Fibroblast of villous mesenchyme (primary cell): ENCODE measurements at places on chromosomes 1 and 21. TPM values are rescaled to one million over a fixed set of nuclear protein-coding genes. Genes with fewer than 3 reads are reported as not detected.

DNA sequence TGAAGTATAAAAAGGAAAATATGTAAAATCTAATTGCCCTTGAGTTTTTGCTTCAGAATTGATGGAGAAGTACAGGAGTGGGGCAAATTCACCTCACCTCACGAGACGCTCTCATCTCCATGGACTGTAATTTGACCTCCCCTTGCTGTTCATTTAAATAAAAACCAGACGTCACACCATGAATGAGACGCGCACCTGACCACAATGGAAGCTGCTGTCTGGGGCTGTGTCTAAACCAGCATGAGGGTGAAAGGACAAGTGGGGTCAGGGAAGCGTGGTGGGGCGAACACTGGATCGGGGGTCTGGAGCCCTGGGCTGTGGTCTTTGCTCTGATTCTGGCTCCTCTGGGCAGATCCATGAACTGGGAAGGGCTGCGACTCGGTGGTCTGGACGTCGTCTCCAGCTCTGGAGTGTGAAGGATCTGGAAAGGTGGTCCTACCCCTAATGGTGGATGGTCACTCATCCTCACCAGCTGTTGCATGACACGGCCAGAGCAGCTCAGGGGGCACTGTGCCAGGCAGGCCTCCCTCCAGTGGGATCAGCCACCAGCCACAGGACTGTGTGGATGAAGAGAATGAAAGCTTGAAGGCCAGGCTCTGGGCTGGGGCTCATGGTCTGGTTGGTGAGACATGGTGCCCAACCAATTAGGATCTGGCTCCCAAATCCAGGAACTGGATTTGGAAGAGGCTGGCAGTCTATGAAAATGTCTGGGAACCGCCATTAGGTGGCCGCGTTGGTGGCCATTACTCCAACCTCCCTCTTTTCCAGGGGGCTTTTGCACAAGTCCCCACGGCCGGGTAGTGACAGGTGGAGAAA is 728.6 kb downstream of the PTPRU start:
- DNase-seq = no peak

DNA sequence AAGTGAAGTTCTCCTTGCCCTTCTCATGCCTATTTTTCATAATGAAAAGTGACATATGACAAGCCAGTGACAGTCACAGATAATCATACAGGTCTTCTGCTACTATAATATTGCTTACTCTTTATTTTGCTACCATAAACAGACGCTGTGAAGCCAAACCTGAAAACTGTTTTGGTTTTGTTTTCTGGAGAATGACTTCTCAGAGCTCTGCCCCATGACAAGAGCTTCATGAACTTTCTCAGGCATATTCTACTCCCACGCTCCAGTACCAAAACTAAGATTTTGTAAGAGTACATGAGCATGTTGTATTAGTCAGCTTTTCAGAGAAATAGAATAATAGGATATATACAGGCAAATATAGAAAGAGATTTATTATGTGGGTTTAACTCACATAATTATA is 64.3 kb upstream of the VTCN1 start:
- peak; percentile 81 for DNase-seq

GJA4 gene
- total RNA-seq = not detected in 2 replicates

DNA sequence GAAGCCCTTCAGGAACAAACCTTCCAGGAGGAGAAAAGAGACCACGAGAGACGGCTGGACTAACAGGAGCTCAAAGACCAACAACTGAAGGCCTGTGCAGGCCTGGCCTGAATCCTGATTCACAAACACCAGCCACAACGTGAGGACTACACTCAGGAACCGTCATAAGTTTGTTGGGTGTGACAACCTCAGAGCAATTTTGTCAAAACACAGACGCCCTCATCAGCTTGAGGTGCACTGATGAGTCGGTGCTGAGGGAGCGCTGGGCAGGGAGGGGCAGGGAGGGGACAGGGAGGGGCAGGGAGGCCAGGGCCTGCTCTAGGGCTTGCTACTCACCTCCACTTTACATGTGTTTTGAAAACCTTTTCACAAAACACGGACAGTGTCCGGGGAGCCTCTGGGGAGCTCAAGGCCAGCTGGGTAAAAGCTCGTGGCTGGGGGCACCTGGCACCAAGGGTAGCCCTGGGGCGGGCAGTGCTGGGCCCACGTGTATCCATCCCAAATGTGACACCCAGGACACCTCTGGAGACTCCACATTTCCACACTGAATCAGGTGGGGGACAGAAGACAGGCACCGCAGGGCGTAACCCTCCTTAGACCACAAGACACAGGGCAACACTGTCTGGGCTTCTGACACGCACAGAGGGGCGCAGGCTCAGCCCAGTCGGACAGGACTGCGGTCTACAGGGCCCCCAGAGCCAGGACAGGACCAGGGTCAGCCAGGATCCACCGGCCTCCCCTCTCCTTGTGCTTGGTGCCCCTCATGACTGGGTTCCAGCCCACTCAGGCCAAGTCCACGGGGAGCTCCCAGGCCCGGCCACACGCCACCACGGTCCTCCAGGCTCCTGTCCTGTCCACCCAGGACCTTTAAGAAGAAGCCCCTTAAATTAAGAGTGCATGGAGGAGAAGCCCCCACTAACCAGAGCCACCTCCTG is 16.5 kb downstream of the LSS start:
- DNase-seq = no peak

DNA sequence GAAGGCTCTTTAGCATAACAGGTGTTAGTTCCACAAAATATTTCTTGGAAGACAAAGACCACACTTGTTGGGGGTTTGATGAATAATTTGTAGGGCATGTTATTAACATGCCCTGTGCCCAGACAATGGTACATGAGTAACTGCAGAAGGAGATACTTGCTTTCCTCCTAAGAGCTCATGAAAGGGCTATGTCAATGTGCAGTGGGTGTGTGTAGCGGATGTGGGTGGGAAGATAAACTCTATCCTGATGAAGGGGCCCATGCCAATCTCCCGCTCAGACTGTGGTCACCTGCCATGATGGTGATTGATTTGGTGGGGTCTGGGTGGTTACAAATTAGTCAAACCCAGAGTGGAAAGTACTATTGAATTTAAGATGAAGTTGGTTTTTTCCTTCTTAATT is 69.8 kb upstream of the DNAH14 start:
- no peak for DNase-seq

DNA sequence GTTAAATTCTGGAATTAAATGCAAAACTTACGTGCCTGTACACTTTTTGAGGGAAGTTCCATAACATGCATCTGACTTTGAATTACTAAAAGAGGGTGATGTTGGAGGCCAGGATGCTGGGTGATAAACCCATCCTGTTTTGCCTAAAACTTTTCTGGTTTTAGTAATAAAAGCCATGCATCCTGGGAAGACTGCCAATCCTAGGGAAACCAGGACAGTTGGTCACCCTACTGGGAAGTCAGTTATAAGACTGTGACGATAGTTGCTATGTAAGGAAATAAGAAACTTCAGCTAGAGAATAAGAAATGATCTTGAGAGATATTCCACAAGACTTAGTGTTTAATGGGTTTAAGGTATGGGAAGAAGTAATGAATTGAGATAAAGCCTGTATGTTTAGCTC is 336.6 kb upstream of the LYPLAL1 start:
- peak; percentile 54 for DNase-seq

DNA sequence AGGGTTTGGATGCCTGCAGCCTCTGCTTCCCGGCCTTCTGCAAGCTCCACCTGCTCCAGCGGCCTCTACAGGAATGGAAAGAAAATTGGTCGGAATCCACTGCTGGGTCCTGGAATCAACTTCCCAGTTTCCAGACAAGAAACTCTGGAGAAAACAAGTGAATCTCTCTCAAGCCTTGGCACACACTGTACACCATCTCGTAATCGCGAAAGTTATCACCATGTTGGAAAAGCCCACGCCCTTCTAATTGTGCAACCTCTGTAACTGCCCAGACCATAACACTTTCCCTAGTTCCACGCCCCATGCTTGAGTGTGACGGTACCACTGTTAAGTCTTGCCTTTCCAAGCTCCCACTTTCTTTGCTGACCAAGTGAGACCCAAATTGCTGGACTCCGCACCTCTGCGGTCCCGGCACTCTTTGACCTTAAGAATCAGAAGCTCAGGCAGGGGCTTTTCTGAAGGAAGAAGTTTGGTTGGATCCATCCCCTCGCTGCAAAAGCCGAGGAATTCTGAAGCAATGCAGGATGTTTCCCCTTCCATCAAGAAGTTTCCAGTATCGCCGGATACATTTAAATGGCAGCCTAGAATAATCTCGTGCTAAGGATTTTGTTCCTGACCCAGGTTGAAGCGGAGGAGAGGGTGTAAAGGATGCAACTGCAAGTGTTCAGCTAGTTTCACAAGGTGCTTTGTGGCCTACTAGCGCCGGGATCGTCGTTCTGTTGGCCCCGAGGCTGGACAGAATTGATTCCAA is 6.2 kb downstream of the NR5A2 start:
- peak; percentile 18 for DNase-seq

GRCh38 chr1:232767305-232768074 is 37.7 kb upstream of the MAP10 start:
- DNase-seq = peak; percentile 82

ZBTB8B gene
- total RNA-seq = not detected in 2 replicates

- DNase-seq = no peak
Measured at GRCh38 chr21:31008355-31008754, 29.9 kb downstream of the KRTAP19-8 start.

- DNase-seq = no peak
Measured at GRCh38 chr1:117564227-117565075, 41.4 kb upstream of the TENT5C start.

GRCh38 chr1:226495716-226496115 is 52.8 kb upstream of the STUM start:
- DNase-seq = no peak

DNA sequence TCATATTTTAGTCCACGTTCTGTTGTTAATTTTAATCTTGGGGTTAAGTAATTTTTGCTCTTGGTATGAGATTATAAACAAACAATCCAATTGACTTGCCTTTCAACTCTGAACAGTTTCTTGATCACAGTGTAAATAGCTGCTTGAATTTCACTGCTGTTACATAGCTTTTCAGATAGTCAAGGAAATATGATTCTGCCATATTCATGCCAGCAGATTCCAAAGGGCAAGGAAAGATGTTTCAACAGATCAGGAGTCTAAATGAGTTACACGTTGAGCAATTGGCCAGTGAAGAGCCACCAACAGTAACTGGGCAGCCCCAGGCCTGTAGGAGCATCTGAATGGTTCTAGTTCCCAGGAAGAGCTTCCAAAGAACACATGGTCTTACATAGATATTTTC is 93.6 kb downstream of the LEPR start:
- no peak for DNase-seq

DNA sequence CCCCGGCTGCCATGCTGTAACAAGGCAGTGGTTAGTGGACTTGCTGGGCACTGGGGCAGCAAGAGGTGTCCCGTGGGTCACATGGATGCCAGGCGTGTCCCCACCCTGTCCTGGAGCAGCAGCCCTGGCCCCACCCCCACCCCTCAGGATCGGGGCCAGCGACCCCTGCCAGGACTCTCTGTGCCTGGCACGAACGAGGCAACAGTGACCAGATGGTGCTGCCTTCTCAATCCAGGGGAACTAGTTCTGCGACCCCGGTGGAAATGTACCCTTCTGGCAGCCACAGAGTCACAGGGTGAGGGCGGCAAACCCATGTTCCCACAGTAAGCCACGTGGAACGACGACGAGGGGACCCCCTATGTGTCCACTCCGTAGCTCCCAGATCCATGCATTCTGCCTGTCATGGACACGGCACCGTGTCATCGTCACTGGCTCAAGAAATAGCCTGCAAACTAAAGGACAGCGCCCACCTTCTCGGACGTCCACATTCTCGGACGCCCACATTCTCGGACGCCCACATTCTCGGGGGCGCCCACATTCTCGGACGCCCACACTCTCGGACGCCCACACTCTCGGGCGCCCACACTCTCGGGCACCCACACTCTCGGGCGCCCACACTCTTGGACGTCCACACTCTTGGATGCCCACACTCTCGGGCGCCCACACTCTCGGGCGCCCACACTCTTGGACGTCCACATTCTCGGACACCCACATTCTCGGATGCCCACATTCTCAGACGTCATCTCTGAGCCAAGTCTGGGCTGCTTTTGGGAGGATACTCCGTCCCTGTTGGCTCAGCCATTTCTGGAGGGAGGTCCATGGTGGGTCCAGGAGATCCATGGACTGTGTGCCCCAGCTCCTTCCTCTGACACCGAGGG is 19.6 kb upstream of the ACTRT2 start:
- no peak for DNase-seq

DNA sequence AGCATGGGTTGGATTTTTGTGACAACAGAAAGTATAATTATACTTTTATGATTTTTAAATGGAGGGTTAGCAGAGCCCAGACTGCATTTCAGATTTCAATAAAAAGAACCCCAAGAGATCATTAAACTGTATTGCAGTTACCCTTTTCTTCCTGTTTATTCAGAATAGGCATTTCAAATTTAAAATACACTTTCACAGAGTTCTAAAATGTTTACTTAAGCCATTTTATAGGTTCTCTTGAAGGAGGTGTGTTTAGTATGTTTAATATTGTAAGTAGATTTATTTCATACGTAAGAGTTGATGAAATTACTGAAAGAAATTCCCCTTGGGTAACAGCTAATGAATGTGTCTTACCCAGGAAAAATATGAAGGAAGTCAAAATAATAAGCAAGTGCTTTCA is 17.4 kb downstream of the UAP1 start:
- no peak for DNase-seq

DNA sequence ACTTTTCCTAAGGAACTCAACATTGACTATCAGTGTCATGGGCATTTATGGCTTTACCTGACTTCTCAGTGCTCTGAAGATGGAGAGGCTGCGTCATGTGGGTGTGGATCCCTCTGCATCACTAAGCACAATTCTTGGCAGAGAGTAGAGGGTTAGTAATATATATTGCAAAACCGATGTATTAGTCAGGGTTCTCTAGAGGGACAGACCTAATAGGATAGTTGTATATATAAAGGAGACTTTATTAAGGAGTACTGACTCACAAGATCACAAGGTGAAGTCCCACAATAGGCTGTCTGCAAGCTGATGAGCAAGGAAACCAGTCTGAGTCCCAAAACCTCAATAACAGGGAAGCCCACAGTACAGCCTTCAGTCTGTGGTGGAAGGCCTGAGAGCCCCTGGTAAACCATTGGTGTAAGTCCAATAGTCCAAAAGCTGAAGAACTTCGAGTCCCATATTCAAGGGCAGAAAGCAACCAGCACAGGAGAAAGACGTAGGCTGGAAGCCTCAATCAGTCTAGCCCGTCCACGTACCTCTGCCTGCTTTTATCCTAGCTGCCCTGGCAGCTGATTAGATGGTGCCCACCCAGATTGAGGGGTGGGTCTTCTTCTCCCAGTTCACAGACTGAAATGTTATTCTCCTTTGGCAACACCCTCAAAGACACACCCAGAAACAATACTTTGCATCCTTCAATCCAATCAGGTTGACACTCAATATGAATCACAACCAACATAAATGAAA is 159.7 kb upstream of the NRIP1 start:
- DNase-seq = peak; percentile 75

- peak; percentile 92 for DNase-seq
Measured at GRCh38 chr1:93673163-93673829, 8.3 kb downstream of the BCAR3 start.

GRCh38 chr1:234827181-234827580 is 217.2 kb upstream of the IRF2BP2 start:
- DNase-seq = no peak

DNA sequence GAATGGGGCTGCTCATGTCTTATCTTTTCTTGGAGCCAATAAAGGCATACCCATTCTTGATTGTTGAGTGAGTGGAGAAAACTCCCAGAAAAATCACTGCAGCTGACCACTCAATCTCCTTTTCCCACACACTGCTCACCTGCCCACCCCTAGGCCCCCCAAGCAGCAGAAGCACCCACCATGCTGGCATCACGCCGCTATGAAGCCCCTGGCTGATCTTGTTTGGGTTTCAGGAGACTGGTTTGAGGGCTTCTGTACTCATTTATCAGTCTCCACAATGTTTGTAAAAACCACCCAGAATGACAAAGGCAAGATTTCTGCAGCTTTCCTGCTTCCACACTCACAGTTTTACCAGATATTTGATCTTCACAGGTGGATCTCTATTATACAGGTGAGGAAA is 33.5 kb upstream of the ATP2B4 start:
- no peak for DNase-seq
